ENCODE measurements at places on chromosomes 5 and 9. TPM values are rescaled to one million over a fixed set of nuclear protein-coding genes. Genes with fewer than 3 reads are reported as not detected.

DNA sequence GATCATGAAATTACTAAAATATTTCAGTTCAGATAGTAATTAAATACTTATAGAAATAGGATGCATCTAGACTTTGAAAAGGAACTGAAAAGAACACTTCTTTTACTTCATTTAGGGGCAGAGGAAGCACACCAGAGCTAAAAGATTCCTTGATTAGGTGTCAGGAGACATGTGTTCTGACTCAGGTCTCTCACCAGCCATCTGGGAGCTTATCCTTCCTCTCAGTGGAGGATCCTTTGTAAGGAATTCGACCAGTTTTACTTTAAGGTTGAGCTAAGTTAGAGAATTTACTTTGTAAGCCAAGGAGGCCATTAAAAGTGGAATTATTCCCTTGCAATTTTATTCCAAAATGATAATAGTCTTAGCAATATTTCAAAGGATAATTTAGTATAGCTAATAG, 16.7 kb downstream of the VCAN start:
- DNase-seq: no peak

Gene PPIC
- 23.8 TPM for polyA plus RNA-seq

- DNase-seq: no peak
These were observed 220.9 kb downstream of the PAX5 start for GRCh38 chr9:36813154-36813553.

GRCh38 chr9:72424131-72424530, 59.1 kb upstream of the ZFAND5 start:
- DNase-seq: no peak

GRCh38 chr5:135039271-135040033, 5.4 kb upstream of the PITX1 start:
- no peak for DNase-seq

- DNase-seq: peak; percentile 3
These were observed 4.0 kb downstream of the CSF1R start for GRCh38 chr5:150082374-150082773.

DNA sequence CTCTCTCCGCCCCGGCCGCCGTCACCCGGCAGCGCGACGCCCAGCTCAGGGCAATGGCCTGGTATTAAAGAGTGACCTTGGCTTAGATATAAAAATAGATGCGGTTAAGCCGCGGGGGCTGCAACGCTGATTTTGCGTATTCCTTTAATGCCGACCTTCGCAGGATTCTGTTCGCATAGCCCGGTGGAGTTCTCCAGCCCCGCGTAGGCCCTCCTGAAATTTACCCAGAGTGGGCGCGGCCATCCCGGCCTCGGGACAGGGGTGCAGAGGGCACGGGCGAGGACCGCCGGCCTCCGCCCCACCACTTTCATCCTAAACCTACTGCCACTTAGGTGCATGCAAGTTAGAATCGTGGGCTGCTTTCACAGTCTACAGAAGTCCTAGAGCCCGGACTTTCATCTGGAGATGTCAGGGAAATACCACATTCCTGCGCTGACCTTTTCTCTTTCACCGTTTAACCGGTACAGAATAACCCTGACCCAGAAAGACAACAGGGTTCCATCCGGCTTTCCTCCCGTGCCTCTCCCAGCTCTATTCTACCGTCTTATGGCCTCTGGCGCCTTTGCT, 492 bp upstream of the FAM169A start:
- peak; percentile 54 for DNase-seq

DNA sequence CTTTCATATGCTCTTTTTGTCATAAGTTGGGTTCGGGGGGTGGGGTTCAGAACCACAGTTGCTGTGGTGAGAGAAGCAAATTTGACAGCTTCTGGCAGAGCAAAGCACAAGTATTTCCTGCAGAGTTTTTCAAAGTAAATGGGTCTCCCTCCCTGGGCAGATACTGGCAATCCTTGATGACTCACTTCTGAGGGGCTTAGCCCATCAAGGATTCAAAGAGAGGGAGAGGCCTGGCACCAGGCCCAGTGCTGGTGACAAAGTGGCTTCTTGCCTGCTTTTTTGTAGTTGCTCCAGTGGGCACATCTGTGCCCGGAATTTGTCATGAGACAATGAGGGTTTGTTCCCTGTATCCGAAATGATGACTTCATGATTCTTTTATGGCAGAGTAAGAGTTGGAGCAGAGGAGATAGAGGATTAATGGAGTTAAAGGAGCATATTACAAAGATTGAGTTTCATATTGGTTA, 46.6 kb upstream of the TNC start:
- peak; percentile 42 for DNase-seq
